ENCODE measurements at places on chromosomes 13 and 19.

DNA sequence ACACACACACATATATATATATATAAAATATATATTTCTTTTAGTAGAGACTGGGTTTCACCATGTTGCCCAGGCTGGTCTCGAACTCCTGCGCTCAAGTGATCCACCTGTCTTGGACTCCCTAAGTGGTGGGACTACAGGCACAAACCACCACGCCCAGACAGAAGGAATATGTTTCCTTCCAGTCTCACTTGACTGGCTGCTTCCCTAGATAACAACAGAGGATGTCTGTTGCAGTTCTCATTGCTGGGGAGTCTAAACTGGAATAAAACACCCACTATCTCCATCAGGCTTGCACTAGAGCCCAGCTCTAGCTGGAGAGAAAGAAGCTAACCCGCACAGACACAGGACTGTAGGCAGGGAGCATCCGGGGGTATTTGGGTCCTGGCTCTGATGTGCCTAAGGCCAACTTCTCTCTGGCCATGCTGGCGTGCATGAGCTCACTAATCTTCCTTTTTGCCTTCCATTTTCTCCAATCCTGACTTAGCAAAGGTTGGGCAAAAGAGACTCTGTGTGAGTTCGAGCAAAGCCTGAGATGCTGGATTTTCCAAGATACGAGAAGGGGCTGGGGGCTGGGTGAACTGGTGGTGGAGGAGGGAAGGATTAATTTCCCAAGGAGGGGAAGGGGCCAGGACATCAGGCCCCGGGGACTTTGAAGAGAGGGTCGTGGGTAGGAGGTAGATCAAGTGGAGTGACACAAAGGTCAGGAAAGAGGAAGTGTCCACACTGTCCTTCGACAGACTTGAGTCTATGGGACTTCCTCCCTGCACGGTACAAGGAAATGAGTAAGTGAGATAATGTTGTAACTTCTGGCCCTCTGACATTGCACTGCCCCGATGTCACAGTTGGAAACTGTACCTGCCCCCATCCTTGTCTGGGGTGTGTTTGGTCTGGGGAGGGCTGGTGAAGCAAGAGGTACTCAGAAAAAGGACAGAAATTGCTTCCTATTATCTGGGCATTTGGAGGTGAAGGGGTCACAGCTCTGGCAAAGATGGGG lies 22.5 kb upstream of the ALOX5AP start:
- no peak for DNase-seq

DNA sequence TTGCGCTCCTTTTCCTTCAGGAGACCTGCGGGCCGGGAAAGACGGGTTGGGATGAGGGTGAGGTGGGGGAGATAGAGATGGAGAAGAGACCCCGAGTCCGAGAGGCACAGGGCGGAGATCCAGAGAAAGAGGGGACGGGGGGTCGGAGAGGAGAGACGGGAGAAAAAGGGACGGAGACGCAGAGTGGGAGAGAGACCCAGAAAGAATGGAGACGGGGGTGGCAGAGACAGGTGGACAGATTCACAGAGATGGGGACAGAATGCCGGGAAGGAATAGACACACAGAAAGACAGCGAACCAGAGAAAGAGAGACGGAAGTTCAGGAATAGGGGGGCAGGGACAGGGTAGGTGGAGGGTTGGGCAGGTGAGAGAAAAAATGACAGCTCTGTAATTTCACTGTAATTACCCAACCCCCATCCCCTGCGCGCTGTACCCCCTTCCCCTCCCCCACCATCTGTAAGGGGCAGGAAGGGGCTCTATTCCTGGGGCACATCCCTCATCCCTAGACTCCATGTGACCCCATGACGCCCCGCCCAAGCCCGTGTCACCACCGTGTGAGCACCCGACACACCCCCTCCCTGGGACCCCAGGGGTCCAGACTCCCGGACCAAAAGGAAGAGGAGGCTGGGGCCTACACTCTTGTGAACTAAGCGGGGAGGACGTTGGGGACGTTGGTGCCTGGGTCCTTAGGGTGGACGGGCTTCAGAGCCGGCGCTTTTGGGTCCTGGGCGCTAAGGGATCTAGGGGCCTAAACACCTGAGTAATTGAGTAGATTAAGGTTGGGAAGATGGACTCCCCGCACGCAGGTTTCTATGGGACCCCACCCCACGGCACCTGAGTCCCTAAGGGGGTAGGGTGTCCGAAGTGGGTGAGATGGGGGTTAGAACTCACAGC lies 967 bp downstream of the DBP start:
- DNase-seq = peak; percentile 44

DNA sequence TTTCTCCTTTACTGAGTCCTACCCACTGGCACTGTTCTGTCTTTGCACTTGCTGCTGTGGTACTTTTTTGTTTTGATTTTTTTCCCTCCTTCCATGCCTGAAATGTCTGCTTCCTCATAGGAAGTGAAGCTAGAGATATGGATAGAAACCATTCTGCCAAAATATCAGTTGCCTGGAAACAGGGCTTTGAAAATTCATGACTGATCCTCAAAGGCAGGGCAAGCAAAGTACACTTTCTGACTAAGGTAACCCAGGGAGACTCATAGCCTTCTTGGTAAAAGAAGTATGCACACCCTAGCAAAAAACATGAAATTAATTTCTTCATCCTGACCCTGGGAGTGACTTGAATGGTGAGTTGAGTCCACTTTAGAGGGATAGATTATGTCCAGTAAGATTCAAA lies 329.8 kb downstream of the MYO16 start:
- DNase-seq = no peak

GRCh38 chr19:12789098-12789903 lies 2.0 kb upstream of the JUNB start:
- no peak for DNase-seq

- no peak for DNase-seq
These were observed 7.1 kb upstream of the IGFL3 start for GRCh38 chr19:46131485-46132143.

GRCh38 chr13:64778002-64778401 lies 2452.1 kb downstream of the PCDH9 start:
- DNase-seq = no peak

- DNase-seq = no peak
These were observed 113.5 kb downstream of the COG6 start for GRCh38 chr13:39768962-39769361.

DNA sequence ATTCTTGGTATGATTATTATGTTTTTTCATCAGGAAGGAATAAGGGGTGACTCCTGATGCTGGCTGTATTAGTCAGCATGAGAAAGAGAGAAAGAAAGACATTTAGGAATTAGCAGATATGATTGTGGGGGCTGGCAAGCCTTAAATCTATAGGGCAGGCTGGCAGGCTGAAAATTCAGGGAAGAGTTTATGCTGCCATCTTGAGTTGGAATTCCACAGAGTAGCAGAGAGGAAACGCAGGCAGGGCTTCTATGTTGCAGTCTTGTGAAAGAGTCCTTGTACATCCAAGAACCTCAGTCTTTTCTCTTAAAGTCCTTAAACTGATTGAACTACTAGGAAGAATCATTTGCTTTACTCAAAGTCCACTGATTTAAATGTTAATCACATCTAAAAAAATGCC lies 262.7 kb upstream of the SLC10A2 start:
- no peak for DNase-seq

- peak; percentile 46 for DNase-seq
These were observed 27.5 kb upstream of the SHKBP1 start for GRCh38 chr19:40549007-40549708.

- no peak for DNase-seq
These were observed 130.8 kb downstream of the KDM4B start for GRCh38 chr19:5099701-5100221.

GRCh38 chr19:42201489-42202289 lies 15.8 kb downstream of the DEDD2 start:
- no peak for DNase-seq

GRCh38 chr19:27868007-27868406 lies 1344.9 kb downstream of the UQCRFS1 start:
- DNase-seq = no peak

GRCh38 chr19:3123088-3123721 lies 12.6 kb upstream of the GNA15 start:
- no peak for DNase-seq

- no peak for DNase-seq
These were observed 678 bp upstream of the CD33 start for GRCh38 chr19:51224163-51224641.

DNA sequence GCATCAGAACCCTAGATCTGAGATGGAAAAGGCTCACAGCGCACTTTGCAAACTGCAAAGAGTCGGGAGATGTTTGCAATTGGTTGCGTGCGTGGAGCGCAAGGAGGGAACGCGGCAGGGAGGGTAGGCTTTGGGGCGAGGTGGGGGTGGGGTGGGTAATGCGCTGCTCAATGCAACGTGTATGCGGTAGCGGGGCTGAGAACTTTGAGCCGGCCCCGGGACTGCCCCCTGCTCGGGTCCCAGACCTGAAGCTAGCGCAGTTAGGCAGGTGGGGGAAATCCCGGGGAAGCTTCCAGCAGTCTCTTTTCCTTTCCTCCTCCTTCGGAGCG lies 971 bp downstream of the FOSB start:
- no peak for DNase-seq

All from amygdala (tissue), 56 donors.